ENCODE measurements at places on chromosomes 6 and 20.
A peak's percentile ranks its signal among the peaks of the same experiment; 100 is the strongest.

DNA sequence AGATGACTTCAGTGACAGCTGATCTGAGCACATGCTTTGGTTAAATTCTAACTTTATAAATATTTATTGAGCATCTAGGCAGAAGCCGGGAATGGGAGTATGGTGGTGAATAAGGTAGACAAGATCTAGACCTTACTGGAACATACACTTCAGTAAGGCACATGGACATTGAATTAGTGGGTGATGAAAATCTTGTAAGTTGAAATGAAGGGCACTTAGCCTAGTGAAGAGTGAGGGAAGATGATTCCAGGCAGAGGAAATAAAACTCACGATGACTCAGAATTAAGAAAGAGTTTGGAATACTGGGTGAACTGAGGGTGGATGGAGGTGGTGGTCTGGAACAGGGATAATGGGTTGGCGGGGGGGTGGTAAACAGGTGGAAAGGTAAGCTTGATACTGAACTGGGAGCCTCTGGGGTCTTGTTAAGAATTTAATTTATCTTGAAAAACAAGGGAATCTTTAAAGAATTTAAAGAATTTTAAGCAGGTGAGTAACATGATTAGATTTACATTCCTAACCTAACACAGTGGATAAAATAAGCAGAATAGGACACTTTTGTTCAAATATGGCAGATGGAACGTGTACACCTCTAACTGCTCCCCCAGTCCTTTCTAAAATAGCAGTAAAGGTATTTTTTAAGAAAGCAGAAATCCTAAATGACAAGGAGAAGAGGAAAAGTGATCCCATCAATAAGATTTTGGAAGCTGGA, 75.2 kb upstream of the ARHGAP18 start:
- DNase-seq = no peak

DNA sequence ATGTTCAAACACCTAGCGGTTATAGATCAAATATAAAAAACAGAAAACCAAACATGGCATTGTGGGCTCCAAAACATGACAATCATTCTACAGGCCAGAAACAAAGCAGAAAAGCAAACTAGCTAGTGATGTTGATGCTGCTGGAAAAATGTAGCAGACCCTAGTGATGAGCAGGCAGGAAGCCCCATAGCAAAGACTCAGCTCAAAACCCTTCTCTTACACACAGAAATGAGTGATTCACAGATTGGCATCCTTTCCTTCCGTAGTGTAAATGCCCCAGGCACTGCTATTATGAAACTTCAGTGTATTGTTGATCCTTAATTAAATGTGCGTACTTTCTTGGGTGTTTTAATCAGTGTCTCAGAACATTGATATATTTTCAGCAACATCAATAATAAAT, 425.1 kb downstream of the UTRN start:
- no peak for DNase-seq

- no peak for DNase-seq
Observed at GRCh38 chr6:139965393-139965792, 590.9 kb upstream of the CITED2 start.

DNA sequence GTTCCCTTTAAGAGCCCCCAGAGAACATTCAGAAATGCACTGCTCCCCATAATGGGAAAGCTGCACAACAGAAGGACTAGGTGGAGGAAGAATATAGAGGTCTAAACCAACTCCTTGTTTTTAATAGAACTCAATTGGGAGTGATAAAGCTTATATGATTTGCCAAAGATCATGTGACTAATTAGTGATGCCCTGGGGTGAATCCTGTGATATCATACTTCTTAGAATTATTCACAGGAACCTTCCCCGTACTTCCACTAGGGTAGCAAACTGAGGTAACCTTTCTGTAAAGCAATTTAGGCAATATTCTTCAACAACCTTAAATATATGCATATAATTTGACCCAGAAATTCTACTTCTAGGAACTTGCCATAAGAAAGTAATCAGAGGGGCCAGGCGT, 84.4 kb downstream of the TFAP2A start:
- no peak for DNase-seq

- peak; percentile 72 for DNase-seq
Observed at GRCh38 chr6:137389150-137389704, 105.0 kb downstream of the OLIG3 start.

DNA sequence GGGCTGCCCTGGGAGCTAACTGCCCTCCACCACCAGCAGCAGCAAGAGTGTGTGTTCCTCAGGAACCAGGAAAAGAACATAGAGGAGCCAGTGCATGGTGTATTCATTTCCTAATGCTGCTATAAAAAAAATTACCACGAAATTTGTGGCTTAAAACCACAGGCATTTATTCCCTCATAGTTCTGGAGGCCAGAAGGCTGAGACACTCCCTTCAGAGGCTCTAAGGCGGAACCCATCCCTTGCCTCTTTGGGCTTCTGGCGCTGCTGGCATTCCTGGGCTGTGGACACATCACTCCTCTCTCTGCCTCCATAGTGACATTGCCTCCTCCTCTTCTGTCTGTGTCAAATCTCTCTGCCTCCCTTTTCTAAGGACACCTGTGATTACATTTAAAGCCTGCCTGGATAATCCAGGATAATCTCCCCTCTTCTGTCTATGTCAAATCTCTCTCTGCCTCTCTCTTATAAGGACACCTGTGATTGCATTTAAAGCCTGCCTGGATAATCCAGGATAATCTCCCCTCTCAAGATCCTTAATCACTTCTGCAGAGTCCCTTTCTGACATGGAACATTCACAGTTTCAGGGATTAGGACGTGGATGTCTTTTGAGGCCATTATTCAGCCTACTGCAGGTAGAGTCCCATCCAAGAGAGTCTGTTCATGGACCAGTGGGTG, 54.7 kb downstream of the NDUFAF5 start:
- DNase-seq = no peak

GRCh38 chr20:20706285-20706684, 6.2 kb downstream of the RALGAPA2 start:
- no peak for DNase-seq

All from activated CD4-positive, alpha-beta T cell treated with anti-CD3 and anti-CD28 coated beads for 4 hours (primary cell).